ENCODE measurements at places on chromosomes 16 and 17. TPM values are rescaled to one million over a fixed set of nuclear protein-coding genes. Genes with fewer than 3 reads are reported as not detected.
A peak's percentile ranks its signal among the peaks of the same experiment; 100 is the strongest.

PRSS22 gene
- total RNA-seq, result not detected

KRT16 gene
- not detected for total RNA-seq

CDR2 gene
- total RNA-seq, result 31.6 TPM

ADORA2B gene
- 7.1 TPM for total RNA-seq

BCL6B gene
- 0.85 TPM for total RNA-seq

TNFRSF17 gene
- total RNA-seq, result not detected

MIEN1 gene
- 33.3 TPM for total RNA-seq

CSH1 gene
- not detected for total RNA-seq

HSF4 gene
- 9.3 TPM for total RNA-seq

KRTAP4-6 gene
- total RNA-seq, result not detected

ACSM2B gene
- total RNA-seq, result not detected

MYOCD gene
- total RNA-seq, result not detected

DYNLRB2 gene
- total RNA-seq, result not detected

TP53TG3B gene
- not detected for total RNA-seq

- DNase-seq, result no peak
Observed at GRCh38 chr16:17370223-17370707, 100.5 kb downstream of the XYLT1 start.

- no peak for DNase-seq
Observed at GRCh38 chr17:31564883-31565301, 173.4 kb downstream of the RAB11FIP4 start.

- DNase-seq, result no peak
Observed at GRCh38 chr16:58503166-58503862, 3.4 kb downstream of the NDRG4 start.

- DNase-seq, result no peak
Observed at GRCh38 chr16:49416001-49416675, 42.5 kb downstream of the C16orf78 start.

- peak; percentile 8 for DNase-seq
Observed at GRCh38 chr16:19689342-19689741, 28.7 kb downstream of the KNOP1 start.

- no peak for DNase-seq
Observed at GRCh38 chr16:70715055-70715858, 29.4 kb upstream of the MTSS2 start.

GRCh38 chr16:588639-588888, 1.3 kb upstream of the RAB40C start:
- peak; percentile 73 for DNase-seq

DNA sequence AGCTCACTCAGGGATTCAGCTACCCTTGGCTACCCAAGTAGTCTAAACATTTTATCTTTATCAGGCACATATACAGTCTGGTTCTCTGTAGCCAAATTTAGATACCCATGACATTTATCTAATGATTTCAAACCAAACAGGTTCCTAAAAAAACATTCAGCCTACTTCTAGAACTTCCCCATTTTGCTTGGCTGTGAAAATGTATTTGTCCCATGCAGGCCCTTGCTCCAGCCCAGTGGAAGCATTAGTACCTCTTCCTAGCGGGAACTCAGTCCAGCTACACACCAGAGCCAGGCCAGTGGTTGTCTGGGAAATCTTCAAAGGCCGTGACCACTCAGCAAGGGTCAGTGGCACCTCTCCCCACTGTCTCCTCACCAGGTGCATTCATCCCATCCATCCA, 26.2 kb upstream of the NAGLU start:
- no peak for DNase-seq

- DNase-seq, result peak; percentile 77
Observed at GRCh38 chr17:8223356-8224126, 13.2 kb upstream of the AURKB start.

DNA sequence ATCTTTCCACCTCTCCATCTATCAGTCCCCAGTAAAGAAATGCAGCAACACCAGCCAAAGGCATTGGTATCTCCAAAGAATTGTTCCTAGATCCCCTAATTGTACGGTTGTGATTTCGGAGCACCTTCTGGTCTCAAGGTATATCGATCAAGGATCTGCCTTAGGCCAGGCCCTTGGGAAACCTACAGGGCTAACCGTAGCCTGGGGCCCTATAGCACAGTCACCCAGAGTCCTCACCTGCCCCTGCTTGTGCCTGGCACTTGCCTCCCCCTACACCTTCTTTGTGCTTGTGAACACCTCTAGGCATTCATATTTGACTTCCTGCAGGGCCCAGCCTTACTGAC, 16.8 kb upstream of the AURKB start:
- no peak for DNase-seq

GRCh38 chr17:2178798-2179501, 124.0 kb downstream of the HIC1 start:
- no peak for DNase-seq

GRCh38 chr17:13346592-13346991, 255.1 kb downstream of the HS3ST3A1 start:
- no peak for DNase-seq

- DNase-seq, result no peak
Observed at GRCh38 chr16:14004031-14004728, 66.9 kb upstream of the MRTFB start.

DNA sequence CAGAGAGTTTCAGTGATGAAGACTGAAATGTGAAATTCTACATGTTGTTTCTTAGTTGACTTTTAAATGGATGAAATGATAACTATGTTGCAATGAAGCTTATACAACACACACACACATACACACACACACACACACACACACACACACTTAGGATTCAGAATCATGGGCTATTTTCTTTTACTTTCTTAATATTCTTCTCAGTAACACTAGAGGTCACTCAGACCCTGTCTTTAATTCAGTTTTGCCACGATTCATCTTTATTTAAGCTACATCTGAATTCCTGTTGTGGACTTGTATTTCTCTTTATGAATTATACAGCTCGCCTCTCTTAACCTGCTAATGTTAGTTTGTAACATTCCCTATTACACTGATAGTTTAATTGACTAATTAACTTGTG, 109.6 kb upstream of the GOT2 start:
- DNase-seq, result no peak

DNA sequence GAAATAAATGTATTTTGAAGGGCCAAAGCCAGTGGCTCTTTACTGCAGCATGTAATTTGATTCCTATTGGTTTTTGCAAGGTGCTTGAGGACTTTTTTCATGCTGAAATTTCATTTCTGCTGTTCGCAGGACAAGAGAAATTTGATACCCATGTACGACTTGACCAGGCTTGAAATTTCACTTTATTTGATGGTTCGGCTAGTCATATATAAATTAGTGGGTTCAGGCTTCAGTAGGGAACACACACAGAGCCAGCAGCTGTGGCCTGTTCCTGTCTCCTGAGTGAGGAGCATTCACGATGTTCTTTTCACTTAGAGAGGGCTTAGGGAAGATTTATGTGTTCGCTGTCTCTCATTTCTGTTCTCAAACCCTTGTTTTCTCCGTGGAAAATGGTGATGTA, 258.4 kb upstream of the CACNG5 start:
- DNase-seq, result no peak

GRCh38 chr17:19369846-19370492, 7.4 kb upstream of the B9D1 start:
- DNase-seq, result no peak

- DNase-seq, result no peak
Observed at GRCh38 chr17:20127360-20128035, 118.3 kb downstream of the SPECC1 start.

DNA sequence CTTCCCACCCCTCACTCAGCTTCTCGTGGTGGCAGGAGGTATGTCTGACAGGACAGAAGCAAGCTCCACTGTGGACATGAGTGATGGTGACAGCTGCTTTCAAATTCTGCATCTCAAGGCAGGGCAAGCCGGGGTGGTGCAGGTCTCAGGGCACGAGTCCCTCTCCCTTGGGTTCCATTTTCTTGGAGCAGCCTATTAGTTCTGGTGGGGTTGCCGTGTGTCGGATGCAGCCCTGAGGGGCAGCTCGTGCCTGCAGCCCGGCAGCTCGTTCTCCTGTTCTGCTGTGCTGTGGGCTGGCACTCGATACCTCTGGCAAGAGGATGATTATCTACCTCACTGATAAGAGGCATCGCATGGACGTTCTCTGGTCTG, 16.5 kb upstream of the CLEC18C start:
- no peak for DNase-seq

- no peak for DNase-seq
Observed at GRCh38 chr17:68694791-68695485, 93.8 kb upstream of the FAM20A start.

- no peak for DNase-seq
Observed at GRCh38 chr17:38702916-38703741, 1.9 kb upstream of the MLLT6 start.

- no peak for DNase-seq
Observed at GRCh38 chr17:30832438-30833124, 815 bp downstream of the ATAD5 start.

GRCh38 chr17:16353317-16354174, at the start of gene CENPV:
Gene CENPV, minus strand, starts transcription at chr17:16353469. Its CDS starts 33 bp downstream, at chr17:16353436.
- DNase-seq, result peak; percentile 84

DNA sequence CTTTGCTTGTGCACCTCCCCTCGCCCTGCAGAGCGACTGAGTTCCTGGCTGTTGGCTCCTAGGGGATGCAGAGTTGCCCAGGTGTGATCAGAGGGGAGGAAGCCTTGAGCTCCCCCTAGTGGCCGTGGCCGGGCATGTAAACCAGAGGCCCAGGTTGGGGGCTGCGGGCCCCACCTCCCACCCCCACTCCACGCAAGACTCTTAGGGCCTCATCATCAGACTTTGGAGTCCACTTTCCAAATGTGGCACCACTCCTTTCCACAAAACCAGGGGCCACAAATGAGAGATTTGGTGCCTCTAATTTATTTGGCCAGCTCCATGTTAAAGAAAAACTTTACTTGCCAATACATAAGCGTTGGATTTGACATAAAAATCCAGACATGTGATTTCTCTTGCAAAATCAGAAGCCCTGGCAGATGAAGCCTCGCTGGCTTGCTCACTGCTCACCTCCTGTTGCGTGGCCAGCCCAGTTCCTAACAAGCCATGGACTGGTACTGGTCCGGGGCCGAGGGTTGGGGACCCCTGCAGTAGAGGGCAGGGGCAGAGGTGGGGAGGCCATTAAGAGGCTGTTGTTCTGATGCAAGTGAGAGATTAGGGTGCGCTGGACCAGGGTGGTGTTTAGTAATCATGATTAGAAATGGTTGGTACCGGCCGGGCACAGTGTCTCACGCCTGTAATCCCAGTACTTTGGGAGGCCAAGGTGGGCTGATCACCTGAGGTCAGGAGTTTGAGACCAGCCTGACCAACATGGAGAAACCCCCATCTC, 28.7 kb upstream of the GAS7 start:
- DNase-seq, result peak; percentile 33

DNA sequence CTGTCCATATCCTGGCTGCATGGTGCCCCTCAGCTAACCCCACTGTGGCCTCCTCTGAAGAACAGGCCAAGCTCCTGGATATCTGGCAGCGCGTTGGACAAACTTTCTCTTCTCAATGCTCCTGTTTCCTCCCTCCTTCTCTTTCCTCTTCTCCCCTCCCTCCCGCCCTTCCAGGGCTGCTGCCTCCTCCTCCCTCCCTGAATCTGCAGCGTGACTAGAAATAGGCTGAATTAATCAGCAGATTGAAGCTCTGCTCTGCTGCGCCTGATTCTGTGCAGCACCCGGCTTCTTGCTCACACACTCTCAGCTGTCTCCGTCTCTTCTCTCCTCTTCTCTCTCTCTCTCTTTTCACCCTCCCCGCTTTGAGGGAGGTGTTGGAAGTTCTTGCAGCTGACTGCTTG, 19.8 kb downstream of the TMEM94 start:
- no peak for DNase-seq

DNA sequence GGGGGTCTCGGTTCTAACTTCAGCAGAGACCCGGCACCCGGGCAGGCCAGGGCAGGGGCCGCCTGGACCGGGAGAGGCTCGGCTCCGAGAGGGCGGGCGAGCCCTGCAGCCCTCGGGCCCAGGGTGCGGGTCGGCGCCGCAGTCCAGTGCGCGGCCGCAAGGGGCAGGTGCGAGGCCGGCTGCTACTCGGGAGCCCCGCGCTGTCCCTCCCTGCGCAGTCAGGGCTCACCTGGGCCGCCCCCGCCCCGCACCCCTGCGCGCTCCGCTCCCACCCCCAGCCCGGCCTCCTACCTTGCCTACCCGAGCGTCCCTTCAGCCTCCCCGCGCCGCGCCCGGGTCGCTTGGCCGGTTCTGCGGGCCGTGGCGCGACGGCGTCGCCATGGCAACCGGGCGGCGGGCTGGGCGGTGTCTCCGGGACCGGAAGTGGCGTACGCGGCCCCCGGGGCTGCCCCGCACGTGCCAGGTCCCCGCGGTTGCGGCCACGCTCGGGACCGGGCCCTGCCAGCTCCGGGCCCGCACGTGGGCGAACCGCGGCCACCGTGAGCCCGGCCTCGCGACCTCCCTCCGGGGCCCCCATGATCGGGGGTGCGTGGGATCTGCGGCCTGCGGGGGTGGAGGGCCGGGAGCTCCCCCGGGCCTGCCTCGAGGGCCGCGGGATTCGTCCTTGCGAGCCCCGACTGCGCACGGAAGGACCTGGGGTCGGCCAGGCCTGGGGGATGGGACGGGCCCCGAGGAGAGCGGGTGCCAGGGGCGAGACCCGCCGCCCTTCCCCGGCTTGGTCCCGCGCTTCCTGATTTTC, at the start of gene CYB561:
CYB561 (minus strand) TSS at position 353 of the 799 bp plus-strand sequence. CDS start 8,759 bp downstream, outside the sequence.
- DNase-seq, result peak; percentile 78

GRCh38 chr17:4394208-4395110, 28.0 kb upstream of the UBE2G1 start:
- DNase-seq, result no peak

- peak; percentile 92 for DNase-seq
Observed at GRCh38 chr17:82297714-82298537, 19.5 kb downstream of the CD7 start.

- DNase-seq, result no peak
Observed at GRCh38 chr16:26951950-26952349, 114.8 kb upstream of the C16orf82 start.

DNA sequence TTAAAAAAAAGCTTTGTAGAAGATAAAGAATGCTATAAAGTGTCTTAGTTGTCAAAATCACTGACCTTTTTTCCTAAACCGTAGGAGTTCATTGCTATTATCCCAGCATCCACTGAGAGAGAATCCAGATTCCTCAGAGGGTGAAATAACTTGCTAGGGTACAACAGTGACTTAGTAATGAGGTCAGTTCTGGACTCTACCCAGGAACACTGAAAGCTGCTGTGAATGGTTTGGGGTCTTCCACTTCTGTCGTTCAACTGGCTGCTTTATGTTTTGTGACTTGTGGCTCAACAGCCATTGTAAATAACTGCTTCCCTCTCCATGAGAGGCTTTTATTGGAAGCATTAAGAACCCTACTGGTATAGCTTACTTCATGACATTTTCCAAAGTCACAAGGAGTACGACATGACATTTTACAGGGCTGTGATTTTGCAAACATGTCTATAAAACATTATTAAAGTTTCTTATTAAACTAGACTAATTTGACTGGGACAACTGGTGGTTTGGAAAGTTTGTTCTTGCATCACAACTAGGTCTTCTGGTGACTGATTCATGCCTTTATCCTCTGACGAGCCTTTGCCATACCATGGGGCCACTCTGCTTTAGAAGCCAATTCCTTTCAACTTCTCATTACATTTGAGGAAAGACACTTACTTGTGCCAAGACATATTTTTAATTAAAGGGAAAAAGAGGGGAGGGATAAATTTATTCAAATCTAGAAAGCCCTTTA, 92.2 kb upstream of the CDH11 start:
- DNase-seq, result no peak

- DNase-seq, result no peak
Observed at GRCh38 chr16:65547772-65548446, 426.0 kb upstream of the CDH11 start.

Data from activated naive CD8-positive, alpha-beta T cell treated with anti-CD3 and anti-CD28 coated beads for 36 hours (primary cell).